NCI-H774 (cell line): ENCODE measurements at places on chromosomes 2 and 18.

- DNase-seq: no peak
Observed at GRCh38 chr2:97785818-97786217, 72.4 kb downstream of the ZAP70 start.

- DNase-seq: no peak
Observed at GRCh38 chr18:41731884-41732283, 223.2 kb upstream of the PIK3C3 start.

GRCh38 chr2:83686863-83687262, 772.2 kb downstream of the SUCLG1 start:
- no peak for DNase-seq

GRCh38 chr18:3605954-3606443, 156.0 kb downstream of the TGIF1 start:
- DNase-seq: no peak

- no peak for DNase-seq
Observed at GRCh38 chr18:11861583-11862288, 10.5 kb downstream of the CHMP1B start.

DNA sequence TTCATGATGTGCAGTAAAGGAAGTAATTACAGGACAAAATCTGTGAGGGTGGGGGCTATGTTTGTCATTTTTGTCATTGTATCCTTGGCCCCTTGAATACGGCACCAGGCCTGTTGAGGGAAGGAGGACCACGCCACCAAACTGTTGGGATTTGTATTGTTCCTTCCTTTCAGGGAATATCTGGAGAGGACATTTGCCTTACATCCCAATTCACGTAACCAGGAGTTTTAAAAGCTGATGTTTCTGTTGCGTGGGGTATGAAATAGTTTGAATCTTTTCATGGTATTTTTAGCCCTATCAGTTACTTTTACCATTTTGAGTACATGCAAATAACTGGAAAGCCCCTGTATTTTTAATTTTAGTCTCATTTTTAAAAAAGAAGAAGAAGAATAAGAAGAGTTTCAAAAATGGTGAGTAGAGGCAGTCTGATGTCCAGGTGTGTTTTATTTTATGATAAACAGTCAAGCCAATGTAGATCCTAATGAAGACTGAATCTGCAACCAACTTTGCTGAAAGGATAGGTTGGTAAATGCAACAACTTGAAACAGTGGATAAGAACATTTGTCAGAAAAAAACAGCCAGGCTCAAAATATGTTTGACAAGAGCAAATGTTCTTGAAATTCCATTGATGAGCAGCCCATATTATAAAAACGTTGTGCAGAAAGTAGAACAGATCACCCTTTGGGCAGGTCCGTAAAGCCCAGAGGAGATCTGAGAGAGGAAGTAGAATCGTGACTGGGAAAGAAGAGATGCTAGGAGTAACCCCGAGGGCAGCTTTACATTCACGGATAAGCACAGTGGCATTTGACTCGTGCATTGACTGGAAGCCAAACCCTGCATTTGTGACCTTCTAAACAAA, 54.5 kb downstream of the RASGRP3 start:
- no peak for DNase-seq

GRCh38 chr2:239365071-239365781, 35.6 kb downstream of the HDAC4 start:
- no peak for DNase-seq

GRCh38 chr2:173881461-173881860, 83.7 kb downstream of the SP3 start:
- peak; percentile 51 for DNase-seq

DNA sequence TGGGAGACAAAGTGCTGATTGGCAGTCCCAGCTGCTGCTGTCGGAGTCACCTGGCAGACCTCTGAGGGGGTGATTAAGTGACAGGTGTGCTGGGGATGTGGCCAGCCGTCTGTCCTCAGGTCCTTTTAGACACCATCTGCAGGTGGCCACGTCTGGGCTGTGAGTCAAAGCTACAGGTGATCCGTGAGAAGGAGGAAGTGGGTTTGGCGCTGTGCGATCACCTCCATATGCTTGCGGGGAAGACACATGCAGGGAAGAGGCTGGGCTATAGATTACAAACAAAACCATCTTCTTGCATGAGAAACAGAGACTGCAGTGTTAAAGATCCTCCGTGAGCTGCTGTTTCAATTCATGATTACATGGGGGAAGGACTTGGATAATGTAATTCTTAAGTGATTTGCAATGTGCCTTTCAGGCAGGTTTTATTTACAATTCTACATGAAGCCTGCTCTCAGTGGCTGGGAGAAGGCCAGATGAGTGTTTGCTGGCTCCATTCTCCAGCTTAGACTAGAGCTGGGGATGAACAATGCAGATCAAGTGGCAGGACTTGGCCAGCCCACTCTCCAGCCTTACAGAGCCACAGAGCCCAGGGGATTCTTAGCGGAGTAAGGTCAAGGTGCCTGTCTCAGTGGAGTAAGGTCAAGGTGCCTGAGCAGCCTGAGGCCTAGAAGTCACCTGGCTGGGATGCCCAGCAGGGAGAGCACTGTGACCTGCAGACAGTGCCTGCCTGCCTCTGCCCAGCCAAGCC, 87.8 kb downstream of the LYPD1 start:
- peak; percentile 95 for DNase-seq

DNA sequence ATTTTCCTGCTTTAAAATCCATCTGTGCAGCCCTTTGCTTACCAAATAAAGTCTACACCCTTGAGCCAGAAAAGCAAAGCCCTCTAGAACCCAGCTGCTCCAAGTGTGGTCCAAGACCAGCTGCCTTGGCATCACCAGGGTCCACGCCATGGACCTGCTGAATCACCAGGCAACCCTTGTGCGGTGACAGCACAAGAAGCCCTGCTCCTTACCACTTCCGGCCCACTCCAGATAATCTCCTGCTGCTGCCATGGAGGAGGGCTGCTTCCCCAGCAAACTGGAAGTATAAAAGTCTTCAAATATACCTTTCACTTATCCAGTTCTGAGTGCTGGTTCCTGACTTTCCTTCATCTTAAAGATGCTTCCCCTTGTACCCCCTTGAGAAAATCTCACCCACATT, 106.0 kb upstream of the PKDCC start:
- no peak for DNase-seq

GRCh38 chr2:69717861-69718273, 24.1 kb upstream of the ANXA4 start:
- no peak for DNase-seq

- no peak for DNase-seq
Observed at GRCh38 chr2:42967959-42968674, 175.7 kb upstream of the HAAO start.
